ENCODE measurements at places on chromosomes 2 and 18. TPM values are rescaled to one million over a fixed set of nuclear protein-coding genes. Genes with fewer than 3 reads are reported as not detected.

Gene NEB
- 833 TPM for total RNA-seq

Gene CABLES1
- 4.7 TPM for total RNA-seq

Gene CCBE1
- 2.6 TPM for total RNA-seq

Gene NLRC4
- 1.6 TPM for total RNA-seq

Gene CYBRD1
- total RNA-seq: 89.2 TPM

Gene PEX13
- total RNA-seq: 24.0 TPM

Gene SLC4A3
- 2.1 TPM for total RNA-seq
